ENCODE measurements at places on chromosomes 12 and 14. TPM values are rescaled to one million over a fixed set of nuclear protein-coding genes. Genes with fewer than 3 reads are reported as not detected.

DNA sequence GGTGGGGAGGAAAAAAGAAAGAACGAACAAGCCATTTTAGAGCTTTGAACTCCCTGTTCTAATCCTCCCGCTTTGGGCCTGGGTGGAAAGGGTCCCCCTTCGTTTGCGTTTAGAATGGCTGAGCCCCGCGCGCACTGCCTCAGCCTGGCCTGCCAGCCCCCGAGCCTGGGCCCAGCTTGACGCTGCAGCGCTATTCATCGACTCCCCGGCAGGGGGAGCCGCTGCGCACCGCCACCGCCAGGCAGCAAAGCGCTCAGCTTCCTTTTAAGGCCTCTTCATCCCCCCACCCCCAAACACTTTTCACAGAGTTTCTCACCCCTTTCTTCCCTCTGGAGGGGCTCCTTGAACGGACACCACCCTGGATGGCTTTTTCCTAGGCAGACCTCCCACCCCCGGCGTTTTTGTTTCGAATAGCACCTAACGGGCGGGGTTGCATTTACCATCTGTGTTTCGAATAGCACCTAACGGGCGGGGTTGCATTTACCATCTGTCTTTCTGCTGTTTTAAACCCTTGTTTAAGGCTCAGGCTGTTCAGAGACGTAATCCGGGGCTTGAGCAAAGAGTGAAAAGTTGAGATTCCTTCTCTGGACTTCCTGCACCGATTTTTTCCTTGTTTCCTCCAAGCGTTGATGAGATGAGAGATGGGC, 56.4 kb upstream of the PIWIL1 start:
- DNase-seq: peak; percentile 61
- no peak overlapping the region for H3K27ac ChIP-seq
- no peaks in the 10 kb centered on the region for H3K36me3 ChIP-seq
- no peaks in the 10 kb centered on the region for H3K27me3 ChIP-seq
- no peaks in the 10 kb centered on the region for H3K4me1 ChIP-seq

- H3K36me3 ChIP-seq: peaks cover 62% of the 10 kb centered on the region
- no peaks in the 10 kb centered on the region for H3K27me3 ChIP-seq
- H3K4me3 ChIP-seq: no peak overlapping the region
- DNase-seq: no peak
- no peak overlapping the region for H3K27ac ChIP-seq
- H3K4me1 ChIP-seq: no peaks in the 10 kb centered on the region
These were observed 39.9 kb downstream of the SLC25A47 start for GRCh38 chr14:100363053-100363452.

DNA sequence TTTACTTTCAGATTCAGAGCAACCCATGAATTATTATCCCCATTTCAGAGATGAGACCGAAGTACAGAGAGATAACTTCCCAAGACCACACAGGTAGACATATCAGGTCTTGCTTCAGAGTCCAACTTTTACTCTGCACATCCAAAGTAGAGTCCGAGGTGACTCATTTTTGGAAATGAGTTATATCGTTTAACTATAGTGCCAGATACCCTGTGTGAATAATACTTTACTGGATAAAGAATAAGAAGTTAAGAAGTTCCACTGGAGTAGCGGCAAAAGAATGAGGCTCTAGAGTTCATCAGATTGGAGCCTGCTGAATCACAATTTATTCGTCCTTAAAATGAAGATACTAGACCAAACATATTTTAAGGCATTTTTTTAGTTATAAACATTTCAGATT, 124.7 kb downstream of the EPS8 start:
- H3K4me3 ChIP-seq: no peak overlapping the region
- H3K36me3 ChIP-seq: no peaks in the 10 kb centered on the region
- DNase-seq: no peak
- peaks cover 6% of the 10 kb centered on the region for H3K4me1 ChIP-seq

Gene SMOC1
- total RNA-seq: 1.0 TPM

Gene RNASE3
- not detected for total RNA-seq

DNA sequence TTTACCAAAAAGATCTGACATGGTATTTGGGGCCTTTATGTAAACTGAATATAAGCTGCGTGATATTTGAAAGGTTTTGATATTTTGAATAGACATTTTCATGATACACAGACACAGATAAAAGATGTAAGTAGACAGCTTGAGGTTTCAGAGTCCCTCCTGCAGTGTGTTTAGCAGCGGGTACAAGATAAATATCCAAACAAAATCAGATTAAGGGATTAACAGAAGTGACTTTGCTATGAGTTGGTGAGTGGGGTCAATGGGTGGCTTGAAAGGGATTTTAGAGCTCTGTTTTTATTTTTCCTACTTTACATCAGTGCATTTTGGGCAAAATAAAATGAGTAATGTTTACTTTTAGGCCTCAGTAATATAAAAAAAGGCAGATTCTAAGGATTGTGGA, 84.1 kb downstream of the IGF1 start:
- H3K4me3 ChIP-seq: no peak overlapping the region
- H3K27ac ChIP-seq: no peak overlapping the region
- H3K27me3 ChIP-seq: no peaks in the 10 kb centered on the region
- H3K36me3 ChIP-seq: no peaks in the 10 kb centered on the region
- no peak for DNase-seq

GRCh38 chr12:115740586-115741155, 536.8 kb downstream of the MED13L start:
- H3K27ac ChIP-seq: no peak overlapping the region
- H3K36me3 ChIP-seq: no peaks in the 10 kb centered on the region
- H3K4me1 ChIP-seq: no peaks in the 10 kb centered on the region
- no peak overlapping the region for H3K4me3 ChIP-seq
- H3K27me3 ChIP-seq: no peaks in the 10 kb centered on the region
- DNase-seq: no peak

- no peak for DNase-seq
- H3K4me3 ChIP-seq: no peak overlapping the region
- no peak overlapping the region for H3K27ac ChIP-seq
- no peaks in the 10 kb centered on the region for H3K27me3 ChIP-seq
- no peaks in the 10 kb centered on the region for H3K4me1 ChIP-seq
These were observed 478.2 kb downstream of the GLT1D1 start for GRCh38 chr12:129331356-129332085.

GRCh38 chr12:13472690-13473089, 276.2 kb downstream of the EMP1 start:
- DNase-seq: no peak
- no peaks in the 10 kb centered on the region for H3K27me3 ChIP-seq
- no peaks in the 10 kb centered on the region for H3K36me3 ChIP-seq
- no peak overlapping the region for H3K4me3 ChIP-seq
- no peak overlapping the region for H3K27ac ChIP-seq

Gene LYZ
- not detected for total RNA-seq

- no peak for DNase-seq
- no peaks in the 10 kb centered on the region for H3K4me1 ChIP-seq
- no peaks in the 10 kb centered on the region for H3K27me3 ChIP-seq
- no peaks in the 10 kb centered on the region for H3K36me3 ChIP-seq
- H3K27ac ChIP-seq: no peak overlapping the region
These were observed 27.3 kb downstream of the CHST11 start for GRCh38 chr12:104484079-104484478.

DNA sequence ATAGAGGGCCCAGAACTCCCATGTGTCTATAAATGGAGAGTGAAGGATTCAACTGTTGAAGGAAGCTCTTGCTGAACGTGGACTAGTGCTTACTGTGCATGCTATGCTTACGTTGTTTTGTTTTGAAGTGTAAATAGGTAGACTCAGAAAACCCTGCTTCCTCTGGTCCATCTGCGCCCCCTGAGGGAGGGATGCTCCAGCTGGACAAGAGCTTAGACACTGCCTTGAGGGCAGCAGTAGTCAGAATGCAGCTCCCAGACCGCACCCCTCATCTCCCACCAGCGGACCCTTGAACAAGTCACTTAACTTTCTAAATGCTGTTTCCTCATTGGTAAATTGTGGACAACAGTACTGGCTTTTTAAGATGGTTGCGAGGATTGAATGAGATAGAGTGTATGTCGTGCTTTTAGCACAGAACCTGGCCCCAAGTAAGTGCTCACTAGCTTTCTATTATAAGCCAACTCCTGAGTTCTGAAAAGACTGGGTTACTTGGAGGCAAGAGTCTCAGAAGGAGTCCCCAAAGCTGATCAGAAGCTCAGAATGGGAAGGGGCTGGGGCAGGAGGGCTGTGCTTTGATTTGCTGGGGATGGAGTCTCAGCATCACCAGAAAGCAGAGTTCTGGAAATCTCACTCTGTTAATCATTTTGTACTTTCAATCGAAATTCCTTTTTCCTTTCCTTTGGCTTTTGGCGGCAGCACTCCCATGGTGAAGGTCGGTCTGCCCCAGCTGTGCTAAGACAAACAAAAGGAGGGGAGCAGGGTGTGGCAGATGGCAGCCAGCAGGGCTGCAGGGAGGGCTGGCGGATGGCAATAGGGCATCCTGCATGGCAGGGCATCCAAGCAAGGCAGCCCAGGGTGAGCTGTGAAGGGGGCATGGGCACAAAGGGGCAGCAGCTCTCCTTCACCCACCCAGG, 15.6 kb downstream of the AGAP2 start:
- peaks cover 50% of the 10 kb centered on the region for H3K27me3 ChIP-seq
- no peak for DNase-seq
- H3K36me3 ChIP-seq: peaks cover 6% of the 10 kb centered on the region
- H3K27ac ChIP-seq: no peak overlapping the region

DNA sequence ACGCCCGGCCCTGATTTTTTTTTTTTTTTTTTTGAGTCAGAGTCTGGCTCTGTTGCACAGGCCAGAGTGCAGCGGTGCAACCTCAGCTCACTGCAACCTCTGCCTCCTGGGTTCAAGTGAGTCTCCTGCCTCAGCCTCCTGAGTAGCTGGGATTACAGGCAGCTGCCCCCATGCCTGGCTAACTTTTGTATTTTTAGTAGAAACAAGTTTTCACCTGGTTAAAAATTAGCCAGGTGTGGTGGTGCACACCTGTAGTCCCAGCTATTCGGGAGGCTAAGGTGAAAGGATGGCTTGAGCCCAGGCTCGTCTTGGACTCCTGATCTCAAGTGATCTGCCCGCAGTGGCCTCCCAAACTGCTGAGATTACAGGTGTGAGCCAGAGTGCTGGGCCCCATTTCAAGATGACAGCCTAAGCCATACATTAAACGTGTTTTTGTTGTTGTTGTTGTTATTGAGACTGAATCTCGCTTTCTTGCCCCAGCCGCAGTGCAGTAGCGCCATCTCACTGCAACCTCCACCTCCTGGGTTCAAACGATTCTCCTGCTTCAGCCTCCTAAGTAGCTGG, 42.7 kb upstream of the EAPP start:
- peaks cover 25% of the 10 kb centered on the region for H3K36me3 ChIP-seq
- no peak for DNase-seq
- no peak overlapping the region for H3K4me3 ChIP-seq

- no peak overlapping the region for H3K27ac ChIP-seq
- H3K4me3 ChIP-seq: no peak overlapping the region
- H3K36me3 ChIP-seq: no peaks in the 10 kb centered on the region
- no peaks in the 10 kb centered on the region for H3K4me1 ChIP-seq
These were observed 61.1 kb downstream of the MYRFL start for GRCh38 chr12:69886109-69886508.

GRCh38 chr12:52672321-52672933, 7.8 kb downstream of the KRT1 start:
- no peak overlapping the region for H3K27ac ChIP-seq
- no peak overlapping the region for H3K4me3 ChIP-seq
- no peaks in the 10 kb centered on the region for H3K4me1 ChIP-seq
- H3K27me3 ChIP-seq: no peaks in the 10 kb centered on the region
- no peak for DNase-seq

DNA sequence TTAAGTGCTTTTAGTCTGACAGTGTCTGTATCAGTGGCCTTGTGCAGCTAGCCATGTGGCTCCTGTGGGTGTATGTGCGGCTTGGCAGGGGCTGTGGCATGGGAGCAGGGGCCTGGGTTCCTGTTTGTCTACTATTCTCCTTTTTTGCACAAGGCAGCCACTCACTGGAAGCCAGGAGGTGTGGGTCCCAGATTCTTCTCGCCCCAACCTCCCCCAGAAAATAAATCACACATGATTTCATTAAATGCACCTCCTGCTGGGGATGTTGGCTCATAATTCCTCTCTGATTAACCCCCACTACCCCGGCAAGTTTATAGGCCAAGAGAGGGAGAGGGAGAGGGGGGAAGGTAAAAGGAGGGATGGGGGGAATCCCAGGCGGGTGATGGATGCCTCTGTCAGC, 17.6 kb downstream of the CALCOCO1 start:
- no peaks in the 10 kb centered on the region for H3K4me1 ChIP-seq
- H3K4me3 ChIP-seq: no peak overlapping the region
- H3K36me3 ChIP-seq: no peaks in the 10 kb centered on the region
- no peak for DNase-seq

- H3K27ac ChIP-seq: no peak overlapping the region
- H3K4me3 ChIP-seq: no peak overlapping the region
- no peaks in the 10 kb centered on the region for H3K36me3 ChIP-seq
- DNase-seq: no peak
These were observed 271.6 kb downstream of the CACNA1C start for GRCh38 chr12:2324387-2324786.

DNA sequence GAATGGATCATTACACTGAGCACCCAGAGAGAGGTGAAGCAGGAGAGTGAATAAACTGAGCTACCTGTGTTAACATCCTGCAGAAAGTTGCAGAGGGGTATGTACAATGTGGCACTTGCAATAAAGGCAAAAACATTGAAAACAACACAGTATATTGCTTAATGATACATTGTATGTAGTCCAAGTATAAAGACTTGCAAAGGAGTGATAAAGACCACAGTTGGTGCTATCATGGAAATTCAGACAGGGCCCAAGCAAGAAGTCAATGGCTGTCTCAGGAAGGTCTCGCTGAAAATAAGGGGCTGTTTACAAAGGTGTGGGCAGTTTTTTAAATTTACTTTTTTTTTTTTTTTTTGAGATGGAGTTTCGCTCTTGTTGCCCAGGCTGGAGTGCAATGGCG, 10.0 kb downstream of the TMEM120B start:
- DNase-seq: no peak
- no peaks in the 10 kb centered on the region for H3K27me3 ChIP-seq
- no peaks in the 10 kb centered on the region for H3K36me3 ChIP-seq
- no peak overlapping the region for H3K27ac ChIP-seq

DNA sequence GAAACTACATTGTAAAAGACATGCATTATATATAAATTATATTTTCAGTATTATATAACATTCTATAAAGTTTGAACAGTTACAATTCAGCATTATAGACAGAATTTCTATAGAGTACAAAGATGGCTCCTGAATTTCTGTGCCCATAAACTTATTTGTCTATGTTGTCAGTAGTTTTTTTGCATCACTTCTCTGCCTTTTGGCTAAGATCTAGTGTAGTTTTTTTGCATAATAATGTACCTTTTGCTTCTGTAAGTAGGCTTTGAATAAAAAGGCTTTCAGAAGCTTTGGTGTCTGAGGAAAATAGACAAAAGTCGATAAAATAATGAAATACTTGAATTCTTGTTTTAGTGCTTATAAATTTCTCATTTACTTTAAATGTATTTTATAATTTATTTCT, 11.1 kb downstream of the DNAL1 start:
- no peaks in the 10 kb centered on the region for H3K4me1 ChIP-seq
- H3K4me3 ChIP-seq: no peak overlapping the region
- no peaks in the 10 kb centered on the region for H3K27me3 ChIP-seq
- no peaks in the 10 kb centered on the region for H3K36me3 ChIP-seq

DNA sequence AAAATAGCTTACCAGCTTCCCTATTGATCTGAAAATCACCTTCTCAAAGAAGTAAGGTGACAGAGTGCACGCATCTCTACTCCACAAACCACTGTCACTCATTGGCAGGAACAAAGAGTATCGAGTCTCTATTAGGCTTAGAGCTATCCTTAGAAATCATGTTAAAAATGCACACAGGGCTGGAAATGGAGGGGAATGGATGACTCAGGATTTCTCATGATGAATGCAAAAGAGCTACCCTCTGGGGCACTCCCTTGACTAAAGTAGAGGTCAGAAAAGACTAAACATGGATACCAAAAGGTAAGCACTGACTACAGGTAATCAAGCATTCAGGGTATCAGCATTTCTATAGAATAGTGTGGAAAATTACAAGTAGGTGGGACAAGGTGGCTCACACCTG, 96.1 kb upstream of the ANO4 start:
- H3K4me1 ChIP-seq: no peaks in the 10 kb centered on the region
- H3K36me3 ChIP-seq: no peaks in the 10 kb centered on the region
- no peak overlapping the region for H3K4me3 ChIP-seq
- DNase-seq: no peak
- H3K27ac ChIP-seq: no peak overlapping the region
- no peaks in the 10 kb centered on the region for H3K27me3 ChIP-seq

All from GM23338 (cell line).